ENCODE measurements at places on chromosomes 2 and 18.

DNA sequence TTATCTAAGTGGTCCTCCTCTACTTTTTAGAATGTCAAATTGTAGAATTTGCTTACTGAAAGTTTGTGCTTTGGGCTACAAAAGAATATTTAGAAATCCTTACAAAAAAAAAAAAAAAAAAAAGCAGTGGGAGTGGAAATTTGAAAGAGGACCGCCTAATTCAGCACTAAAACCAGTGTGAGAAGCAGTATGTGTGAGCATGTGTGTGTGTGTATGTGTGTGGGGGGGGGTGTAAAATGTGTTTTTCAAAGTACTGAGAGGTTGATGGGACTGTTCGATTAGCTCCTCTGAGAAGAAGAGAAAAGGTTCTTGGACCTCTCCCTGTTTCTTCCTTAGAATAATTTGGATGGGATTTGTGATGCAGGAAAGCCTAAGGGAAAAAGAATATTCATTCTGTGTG lies at the start of gene VIT:
Gene VIT (plus strand): TSS at position 175 of the 400 bp plus-strand sequence. CDS start 19,664 bp downstream, outside the sequence.
- peak; percentile 40 for DNase-seq

GRCh38 chr2:227780981-227781615 lies 32.5 kb upstream of the CCL20 start:
- DNase-seq: no peak

DNA sequence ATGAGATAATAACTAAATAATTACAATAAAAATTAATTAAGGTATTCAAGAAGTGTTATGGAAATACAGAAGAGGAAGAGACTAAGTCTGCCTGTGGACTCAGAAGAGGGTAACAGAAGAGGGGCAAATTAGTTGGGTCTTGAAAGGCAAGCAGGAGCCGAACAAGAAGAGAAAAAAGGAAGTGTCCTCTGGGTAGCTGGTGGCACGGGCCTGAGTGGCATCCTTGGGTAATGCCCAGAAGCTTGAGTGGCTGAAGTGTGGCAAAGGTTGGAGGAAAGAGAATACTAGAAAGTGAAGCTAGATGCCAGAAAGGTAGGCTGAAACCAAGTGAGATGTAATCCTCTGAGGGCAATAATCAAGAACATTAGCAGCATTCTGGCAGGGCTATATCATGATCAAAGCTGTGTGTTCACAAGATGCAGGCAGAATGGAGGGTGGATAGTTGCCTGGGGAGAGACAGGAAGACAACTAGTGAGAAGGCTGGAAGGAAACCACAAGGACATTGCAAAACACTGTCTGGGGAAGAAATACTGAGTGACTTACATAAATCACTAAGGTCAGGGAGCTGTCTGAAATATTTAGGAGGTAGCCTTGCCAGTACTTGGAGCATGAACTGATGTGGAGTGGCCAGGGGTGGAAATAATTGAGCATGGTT lies 16.2 kb downstream of the DOCK10 start:
- peak; percentile 77 for DNase-seq

DNA sequence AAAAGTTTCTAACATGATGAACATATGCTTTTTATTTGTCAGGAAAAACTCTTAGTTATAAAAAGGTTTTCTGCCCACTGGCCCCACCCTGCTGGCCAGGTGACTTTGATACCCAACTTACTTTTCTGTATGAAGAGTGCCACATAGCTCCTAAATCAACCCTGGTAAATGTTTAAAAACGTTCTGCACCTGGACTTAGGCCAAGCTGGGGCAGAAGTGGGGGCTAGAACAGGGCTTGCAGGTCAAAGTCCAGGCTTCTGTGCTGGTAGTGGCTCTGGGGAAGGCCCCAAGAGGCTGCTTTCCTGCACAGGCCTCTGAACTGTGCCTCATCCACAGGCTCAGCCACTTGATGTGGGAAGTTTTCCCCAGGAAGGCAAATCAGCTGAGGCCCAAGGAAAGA lies 171.7 kb downstream of the ANKRD30B start:
- no peak for DNase-seq

GRCh38 chr2:216285701-216286100 lies 86.6 kb downstream of the MARCHF4 start:
- no peak for DNase-seq

DNA sequence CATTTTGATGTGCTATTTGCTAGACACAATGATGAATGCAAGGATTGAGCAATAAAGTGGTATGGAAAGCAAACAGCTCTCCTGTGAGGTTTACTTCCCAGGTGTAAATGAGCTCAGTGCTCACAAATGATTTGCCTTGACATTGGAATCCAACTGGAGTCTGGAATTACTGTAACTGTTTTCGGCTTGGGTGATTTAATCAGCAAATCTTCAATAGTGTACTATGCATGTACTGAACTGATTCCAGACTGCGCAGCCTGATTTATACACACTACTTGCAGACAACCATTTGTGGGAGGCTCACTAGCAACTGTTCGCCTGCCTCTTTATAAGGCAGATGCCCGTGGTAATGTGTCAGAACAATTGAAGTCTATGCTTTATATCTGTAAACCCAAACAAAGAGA lies 27.9 kb upstream of the SOX11 start:
- no peak for DNase-seq

DNA sequence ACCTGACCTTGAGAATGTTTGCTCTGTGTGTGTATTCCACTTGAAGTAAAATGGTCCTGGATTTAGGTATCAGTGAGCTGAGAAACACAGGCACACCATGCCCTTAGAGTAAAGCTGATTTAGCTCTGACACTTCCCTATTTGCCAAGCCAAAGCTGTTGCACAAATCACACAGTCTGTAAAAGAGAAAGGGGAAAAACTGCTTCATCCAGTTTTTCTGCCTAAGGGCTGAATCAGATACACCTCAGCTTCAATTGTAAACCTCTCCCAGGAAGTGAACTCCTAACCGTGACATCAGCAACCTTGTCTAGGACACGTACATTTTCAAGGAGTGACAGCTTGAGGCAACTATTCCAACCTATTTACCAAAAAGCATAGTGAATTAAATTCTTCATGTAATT lies 150.4 kb downstream of the NR4A2 start:
- no peak for DNase-seq

- DNase-seq: no peak
Measured at GRCh38 chr2:97656905-97657587, 6.8 kb downstream of the ACTR1B start.

DNA sequence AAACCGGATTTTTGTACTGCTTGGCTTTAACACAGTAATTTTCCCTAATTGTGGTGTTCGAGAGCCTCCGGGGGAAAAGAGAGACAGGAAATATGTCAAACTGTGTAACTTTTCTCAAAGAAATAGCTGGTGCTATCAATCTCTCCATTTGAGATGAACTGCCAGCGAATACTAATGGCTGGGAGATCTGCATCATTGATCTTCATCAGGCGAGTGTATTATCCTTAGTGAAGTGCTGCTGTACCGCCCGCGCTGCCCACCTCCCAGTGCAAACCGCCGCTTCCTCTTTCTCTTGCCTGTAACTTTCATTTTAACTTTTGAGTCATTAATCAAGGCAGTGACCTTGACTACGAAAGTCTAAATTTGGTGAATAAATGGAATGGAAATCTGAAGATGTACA lies 246.1 kb upstream of the ST6GAL2 start:
- no peak for DNase-seq

- no peak for DNase-seq
Measured at GRCh38 chr2:123532994-123533393, 492.1 kb upstream of the CNTNAP5 start.

DNA sequence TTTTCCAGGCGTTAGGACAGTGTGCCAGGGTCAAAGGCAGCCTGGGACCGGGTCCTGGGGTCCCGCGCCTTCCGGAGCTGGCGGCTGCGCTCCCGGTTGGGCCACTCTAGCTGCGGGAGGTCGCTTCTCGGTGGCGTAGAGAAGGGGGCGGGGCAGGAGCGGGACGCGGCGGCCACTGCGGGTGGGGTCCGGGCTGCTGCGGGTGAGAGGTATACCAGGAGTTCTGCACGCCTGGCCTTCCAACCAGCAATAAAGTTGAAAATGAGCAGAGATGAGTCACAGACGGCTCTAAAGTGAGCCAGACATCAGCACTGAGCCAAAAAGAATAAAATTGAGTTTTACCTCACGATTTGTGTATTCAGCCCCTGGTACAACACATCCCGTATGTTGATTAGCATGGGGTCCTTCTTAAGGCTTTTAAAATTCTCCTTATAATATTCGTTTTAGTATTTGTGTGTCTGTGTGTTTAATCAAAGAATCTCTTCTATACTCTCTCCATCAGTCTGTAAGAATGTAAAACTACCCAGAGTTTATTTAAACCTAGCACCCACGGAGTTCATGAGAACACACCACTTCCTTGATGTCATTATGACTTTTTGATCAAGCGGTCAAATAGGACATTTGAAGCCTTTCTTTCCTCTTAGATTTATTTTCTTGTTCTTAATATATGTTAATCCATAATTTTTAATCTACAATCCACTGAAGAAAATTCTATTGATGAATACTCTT lies at the start of gene C1GALT1C1L:
Gene C1GALT1C1L (minus strand): TSS at position 108 of the 729 bp plus-strand sequence. CDS start 107 bp downstream, at position 1.
- DNase-seq: peak; percentile 63

- no peak for DNase-seq
Measured at GRCh38 chr2:144748443-144748842, 228.5 kb upstream of the ZEB2 start.

- DNase-seq: no peak
Measured at GRCh38 chr2:47654790-47655562, 128.0 kb upstream of the MSH6 start.

DNA sequence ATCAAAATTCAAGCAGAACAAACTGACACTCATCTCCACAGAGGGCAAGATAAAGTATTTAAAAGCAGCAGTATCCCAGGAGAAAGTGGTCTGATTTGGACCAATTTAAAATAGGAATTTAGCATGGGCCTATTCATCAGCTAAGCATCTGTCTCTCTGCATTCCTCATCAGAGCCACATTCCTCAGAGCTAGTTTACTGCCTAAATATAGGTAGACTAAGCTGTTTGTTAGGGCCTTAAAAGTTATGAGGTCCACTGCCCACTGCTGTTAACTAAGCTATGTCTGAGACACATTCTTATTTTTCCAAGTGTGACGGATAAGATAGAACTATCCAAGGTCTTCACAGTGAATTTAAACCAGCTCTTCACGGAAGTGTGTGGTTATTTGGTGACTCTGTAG lies 17.6 kb downstream of the NEB start:
- DNase-seq: peak; percentile 14

DNA sequence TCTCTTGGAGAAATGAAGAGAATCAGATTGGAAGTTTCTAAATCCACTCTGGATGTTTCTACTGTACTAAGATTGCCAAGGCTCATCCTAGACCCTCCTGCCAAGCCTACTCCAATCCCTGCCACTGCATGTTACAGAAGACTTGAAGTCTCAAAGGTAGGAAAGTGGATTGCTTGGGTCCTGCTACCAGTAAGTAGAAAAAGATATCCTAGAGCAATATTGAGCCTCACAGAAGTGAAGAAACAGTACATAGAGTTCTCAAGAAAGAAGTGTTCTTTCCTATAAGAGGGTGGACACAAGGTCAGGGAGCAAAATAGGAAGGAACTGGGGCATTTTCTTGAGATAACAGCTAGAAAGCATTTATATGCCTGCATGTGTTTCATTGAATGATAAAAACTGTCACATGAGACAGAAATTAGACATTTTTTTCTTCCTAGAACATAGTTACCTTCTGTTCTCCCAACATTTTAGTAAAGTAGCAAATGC lies 232.9 kb downstream of the RBM43 start:
- no peak for DNase-seq

DNA sequence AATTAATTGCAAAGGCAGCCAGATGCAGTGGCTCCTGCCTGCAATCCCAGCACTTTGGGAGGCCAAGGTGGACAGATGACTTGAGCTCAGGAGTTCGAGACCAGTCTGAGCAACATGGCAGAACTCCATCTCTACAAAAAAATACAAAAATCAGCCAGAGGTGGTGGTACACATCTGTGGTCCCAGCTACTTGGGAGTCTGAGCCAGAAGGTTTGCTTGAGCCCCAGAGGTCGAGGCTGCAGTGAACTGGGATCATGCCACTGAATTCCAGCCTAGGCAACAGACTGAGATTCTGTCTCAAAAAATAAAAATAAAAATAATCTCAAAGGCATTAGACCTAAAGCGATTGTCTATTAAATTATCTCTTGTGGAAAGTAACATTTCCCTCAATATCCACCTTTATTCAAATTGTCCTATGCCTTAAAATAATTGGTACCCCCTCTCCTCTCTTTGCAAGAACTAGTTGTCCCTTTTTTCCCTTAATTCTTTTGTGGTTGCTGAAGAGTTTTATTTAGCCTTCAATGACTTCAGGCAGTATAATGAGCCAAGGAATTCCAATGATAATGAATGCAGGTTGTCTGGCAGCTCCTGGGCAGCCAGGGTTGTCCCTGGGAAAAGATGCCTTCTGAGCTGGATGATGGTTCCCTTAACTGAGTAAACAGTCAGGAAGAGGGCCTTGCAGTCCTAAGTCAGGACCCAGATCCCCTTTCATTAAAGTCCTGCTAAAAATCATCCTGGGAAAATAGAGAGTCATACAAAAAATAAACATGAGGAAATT lies 32.2 kb downstream of the GPR75 start:
- no peak for DNase-seq
